ACHN (cell line): ENCODE measurements at places on chromosomes 3 and 15.
A peak's percentile ranks its signal among the peaks of the same experiment; 100 is the strongest.

DNA sequence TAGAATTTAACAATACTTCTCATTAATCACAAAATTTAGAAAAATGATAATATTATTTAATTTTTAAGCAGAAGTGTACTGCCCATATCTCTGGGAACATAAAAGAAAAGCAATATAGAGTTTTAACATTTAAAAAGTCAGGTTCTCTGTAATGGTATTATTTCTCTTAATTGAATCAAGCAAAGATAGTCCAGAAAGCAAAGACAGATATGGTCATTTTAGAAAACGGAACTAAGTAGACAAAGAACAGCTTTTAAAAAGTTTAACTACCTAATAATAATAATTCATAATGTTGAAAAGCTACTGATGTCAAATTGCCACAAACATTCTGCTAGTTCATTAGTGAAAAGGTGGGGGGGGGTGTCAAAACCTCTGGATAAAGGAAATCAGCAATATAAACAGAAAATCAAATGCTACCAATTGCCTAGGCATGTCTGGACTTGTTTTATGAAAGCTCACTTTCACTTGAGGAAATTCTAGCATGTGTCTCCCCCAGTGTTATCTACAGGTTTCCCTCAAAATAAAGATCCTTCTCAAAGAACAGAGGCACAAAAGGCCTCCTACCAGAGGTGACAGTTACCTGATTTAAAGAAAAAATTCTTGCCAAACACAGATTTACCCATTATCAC, 1.7 kb downstream of the ZMAT3 start:
- DNase-seq, result peak; percentile 51

DNA sequence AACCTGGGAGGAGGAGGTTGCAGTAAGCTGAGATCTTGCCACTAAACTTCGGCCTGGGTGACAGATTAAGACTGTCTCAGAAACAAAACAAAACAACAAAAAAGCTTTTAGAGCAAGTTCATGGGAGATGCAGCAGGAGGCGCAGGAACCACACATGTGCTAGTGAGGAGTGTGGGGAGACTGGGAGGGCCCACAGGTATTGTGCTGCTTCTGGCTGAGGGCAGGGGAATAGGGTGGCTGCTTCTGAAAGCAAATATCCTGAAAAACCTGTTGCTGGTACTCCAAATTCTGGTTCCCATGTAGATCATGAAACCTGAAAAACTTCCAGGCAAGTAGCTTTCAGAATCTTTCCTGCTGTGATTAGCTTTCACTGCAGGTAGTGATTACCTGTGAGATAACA, 22.1 kb downstream of the TYRO3 start:
- DNase-seq, result no peak

DNA sequence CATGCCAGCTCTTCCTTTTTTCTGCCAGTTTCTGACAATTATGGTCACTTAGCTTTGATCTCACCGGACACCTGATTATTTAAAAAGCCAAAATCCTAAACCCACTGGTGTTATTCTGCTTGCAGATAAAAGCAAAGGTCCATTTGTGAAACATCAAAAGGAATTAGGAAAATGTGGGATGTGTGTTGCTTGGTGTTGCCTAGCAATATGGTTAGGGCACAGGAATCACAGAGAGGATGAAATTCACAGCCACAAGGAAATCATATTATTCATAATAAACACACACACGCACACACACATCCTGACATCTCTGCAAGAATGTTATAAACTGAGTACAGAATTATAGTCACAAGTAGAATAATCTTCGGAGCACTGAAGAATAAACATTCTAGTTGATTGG, 89.3 kb upstream of the BHLHE40 start:
- DNase-seq, result no peak

DNA sequence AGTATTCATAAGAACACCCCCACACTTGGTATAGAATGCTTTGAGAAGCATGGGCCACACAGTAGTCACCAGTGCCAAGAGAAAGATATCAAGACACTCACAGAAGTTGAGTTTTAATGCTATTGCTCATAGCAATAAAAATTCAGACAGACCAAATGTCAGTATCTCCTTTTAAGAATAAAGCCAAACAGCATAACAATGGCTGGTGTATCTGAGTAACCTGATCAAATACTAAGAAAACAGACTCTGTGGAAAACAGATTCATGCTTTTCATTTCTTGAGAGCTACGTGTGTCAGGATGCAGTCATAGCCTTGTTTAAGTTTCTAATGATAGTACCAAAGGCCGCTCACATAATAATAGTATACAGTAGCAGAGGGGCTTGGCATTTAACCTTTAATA, 778.5 kb downstream of the MECOM start:
- DNase-seq, result no peak

DNA sequence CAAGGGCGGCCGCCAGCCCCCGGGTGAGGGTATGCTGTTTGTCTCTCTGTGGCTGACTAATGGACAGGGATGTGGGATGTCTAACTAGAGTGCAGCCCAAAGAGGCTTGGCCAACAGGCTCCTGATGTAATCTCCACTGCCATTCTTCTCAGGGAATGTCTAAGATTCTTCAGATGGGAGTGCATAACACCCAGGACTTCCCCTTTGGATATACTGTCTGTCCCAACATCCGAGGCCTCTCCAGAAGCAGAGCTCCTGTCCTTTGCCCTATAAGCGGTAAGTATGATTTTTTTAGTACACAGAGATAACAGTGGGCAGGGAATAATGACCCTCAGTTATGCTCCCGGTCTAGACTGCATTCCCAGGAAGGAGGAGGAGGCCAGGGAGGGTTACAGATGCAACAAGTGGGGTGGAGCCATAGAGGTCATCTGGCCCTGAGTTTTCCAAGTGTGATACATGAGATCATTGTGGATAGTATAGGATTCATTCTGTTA, 62.5 kb upstream of the SLCO2A1 start:
- DNase-seq, result no peak

- no peak for DNase-seq
Observed at GRCh38 chr3:128237348-128238183, 84.3 kb downstream of the EEFSEC start.

- DNase-seq, result no peak
Observed at GRCh38 chr3:196765454-196765853, 25.8 kb downstream of the PAK2 start.

DNA sequence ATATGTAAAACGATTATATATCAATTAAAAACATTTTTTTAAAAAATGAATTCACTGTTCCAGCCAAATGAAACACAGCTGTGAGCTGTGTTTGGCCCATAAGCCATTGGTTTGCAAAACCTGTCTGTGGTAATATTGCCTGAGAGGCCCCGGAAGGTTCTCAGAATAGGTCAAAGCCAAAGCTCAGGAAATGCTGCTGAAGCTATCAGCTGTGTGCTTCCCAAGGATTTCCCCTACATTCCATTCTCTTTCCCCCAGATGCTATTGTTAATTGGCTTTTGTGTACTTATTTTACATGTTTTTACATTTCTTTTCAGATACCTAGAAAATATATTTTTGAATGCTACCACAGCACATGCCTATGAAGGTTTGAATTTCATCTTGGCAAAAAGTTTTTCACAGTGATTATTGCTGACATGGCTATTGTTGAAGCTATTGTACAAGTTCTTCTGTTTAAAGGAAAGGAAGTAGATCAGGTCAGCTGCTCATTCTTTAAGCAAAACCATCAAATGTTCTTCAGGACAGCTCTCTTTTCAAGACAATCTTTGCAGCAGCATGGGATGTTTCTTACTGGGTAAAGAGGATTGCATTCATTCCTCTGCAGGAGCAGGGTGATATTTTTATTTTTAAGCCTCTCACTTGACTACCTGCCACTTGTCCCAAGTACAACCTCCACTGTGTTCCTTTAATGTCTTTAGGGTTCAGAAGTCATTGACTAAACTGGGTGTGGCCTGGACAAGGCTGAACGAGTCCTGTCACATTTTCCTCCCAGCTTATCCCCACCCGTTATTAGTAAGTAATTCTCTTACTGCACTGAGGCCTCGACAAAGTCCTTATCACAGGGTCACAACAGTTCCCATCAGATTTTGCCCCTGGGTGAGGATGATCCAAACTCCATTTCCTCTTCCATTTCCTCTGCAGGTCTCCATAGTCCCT, 26.3 kb upstream of the BNC1 start:
- DNase-seq, result no peak

DNA sequence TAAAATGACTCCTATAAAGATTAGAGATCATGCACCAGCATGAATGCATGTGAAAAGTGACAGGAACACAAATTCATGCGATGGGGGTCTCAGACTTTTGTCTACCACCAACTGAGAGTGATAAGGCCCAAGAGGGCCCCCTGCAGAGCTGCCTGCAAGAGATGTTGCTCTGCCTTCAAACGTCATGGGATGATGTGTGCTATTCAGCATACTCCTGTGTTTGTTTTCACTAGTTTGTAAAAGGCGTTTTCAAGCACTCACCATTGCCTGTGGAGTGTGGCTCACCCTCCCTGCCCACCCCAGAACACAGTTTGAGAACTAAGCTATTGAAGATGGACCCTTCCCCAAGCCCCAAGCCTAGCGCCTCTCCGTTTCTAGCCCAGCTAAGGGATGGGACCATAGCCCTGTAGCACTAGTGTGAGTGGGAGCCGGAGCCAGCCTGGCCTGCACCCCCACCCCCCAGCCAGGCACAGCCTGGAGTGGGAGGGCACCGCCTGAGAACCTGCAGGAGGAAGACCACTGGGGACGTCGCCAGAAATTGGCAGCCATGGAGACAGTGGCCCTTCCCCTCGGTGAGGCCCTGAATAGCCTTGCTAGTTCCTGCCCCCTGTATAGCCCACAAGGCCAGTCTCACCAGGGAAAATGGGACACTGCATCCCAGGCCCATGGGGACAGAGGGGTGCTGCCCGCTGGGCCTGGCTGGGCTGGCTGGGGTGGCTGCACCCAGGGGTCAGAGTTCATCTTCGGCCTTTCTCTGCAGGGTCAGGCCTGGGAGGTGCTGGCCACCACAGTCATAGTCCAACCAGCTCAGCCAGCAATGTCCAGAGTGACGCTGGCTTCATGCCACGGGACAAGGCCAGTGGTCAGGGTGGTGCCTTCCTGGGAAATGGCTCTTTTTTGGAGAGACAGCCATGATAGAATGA, 22.6 kb upstream of the KLF13 start:
- DNase-seq, result no peak

DNA sequence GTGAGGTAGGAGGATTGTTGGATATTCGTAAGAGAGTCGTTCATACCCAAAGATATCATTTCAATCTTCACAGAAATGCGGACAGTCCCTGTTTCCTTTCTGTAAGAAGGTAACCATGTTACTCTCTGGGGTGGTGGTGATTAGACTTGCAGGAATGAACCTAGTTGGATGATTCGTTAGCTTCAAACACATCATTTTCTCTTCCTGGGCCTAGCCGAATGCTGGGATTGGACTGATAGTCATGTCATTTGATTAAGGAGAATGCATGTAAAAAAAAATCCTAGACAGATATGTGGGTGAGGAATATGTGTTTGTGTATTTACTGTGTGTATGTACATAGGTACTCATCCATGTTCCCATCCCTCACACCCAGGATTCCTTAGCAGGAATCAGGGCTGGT, 12.4 kb downstream of the SLCO3A1 start:
- no peak for DNase-seq

DNA sequence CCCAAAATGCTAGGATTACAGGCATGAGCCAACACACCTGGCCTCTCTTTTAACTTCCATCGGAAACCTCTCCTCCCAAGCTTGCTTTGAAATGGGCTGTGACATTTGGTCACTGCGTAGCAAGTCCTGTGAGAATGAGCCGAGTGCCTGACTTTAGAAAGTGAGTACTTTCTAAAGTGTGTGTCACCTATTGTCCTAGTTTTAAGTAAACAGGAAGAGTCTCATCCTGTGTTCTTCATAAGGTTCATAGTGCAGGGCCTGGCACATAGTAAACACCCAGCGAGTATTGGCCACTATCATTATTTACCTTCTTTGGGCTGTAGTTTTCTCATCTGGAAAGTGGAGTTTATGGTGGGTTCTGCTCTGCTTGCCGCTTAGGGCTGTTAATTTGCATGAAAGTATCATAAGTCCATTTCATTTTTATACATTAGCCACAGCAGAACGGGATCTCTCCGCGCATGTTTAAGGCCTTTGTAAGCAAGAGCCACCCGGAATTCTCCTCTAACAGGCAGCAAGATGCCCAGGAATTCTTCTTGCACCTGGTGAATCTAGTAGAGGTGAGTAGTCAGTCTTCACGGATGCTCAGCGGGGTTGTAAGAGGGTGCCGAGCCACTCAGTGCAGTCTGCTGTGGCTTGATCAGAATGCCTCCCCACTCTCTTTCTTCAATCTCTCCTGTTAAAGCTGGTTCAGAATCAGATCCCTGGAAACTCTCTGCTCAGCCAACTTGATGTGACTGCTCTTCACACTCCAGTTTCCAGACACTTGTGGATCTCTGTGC, 87.2 kb downstream of the USP13 start:
- no peak for DNase-seq

GRCh38 chr3:101128786-101129185, 135.6 kb upstream of the ABI3BP start:
- DNase-seq, result no peak

DNA sequence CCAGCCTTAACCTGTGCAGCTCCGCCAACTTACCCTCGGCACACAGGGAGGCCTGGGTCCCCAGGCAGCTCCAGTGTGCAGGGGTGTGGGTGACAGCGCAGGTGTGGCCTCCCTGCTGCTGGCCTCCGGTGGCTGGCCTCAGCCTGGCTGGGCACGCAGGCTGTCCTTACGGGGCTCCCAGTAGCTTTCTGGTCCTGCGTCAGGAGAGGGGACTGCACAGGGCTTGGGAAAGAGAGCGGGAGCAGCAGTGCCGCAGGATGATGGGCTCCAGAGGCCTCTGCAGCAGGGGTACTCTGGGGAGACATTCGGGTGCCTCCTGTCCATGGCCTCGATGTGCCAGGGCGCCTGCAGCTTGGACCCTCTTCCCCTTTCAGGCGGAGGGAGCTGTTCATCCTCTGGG, 9.4 kb downstream of the APBA2 start:
- no peak for DNase-seq

DNA sequence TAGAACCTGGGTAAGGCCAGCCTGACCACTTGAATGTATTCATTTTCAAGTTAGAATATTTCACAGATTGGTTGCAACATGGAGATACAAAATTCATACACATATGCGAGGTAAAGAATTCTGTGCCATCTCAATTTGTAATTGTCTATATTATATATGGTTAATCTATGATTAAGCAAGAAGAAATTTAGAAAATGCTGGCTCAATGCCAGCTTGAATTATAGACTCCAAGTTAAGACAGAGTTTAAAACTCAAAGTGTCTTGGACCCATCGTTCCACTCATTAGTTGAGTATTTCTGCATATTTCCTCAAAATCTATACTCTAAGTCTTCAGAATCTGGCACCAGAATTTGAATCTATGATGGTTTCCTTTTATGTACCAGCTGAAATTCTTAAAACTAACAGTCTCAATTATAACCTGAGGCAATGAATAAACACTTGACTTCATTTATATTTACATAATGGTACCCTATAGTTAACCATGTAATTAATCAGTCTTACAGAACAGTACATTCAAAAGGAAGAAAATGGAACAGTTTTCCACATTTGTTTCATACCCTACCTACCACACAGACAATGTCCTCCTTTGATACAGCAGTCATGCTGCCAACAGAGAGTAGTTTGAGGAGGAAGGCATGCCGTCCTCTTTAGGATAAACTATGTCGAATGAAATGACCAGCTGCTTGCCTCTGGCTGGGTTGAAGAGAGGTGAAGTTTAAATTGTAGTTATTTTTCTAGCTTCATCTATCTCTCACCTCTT, 95.7 kb downstream of the CD47 start:
- DNase-seq, result no peak
